ENCODE measurements at places on chromosomes 4 and X. TPM values are rescaled to one million over a fixed set of nuclear protein-coding genes. Genes with fewer than 3 reads are reported as not detected.

LARP1B gene
- total RNA-seq = 15.6 TPM

ADGRG4 gene
- total RNA-seq = not detected

NAA11 gene
- total RNA-seq = not detected

TRAPPC11 gene
- 38.2 TPM for total RNA-seq

F8A1 gene
- 12.7 TPM for total RNA-seq

DNA sequence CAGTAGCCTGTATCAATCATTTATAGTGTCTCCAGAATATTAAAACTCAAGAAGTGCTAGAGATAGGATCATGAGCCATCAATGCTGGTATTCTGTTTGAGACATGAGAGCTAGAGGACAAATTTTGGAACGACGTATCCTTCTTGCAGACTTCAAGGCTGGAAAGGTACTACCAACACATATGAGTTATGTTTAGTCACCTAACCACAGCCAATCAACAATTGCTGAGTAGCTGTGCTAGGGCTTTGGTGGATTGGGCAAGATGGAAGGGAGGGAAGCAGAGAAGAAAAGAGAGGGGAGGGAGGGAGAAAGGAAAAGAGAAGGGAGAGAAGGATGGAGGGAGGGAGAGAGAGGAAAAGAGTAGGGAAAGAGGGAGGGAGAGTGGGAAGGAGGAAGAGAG lies 21.6 kb upstream of the RAI2 start:
- no peak for DNase-seq

DNA sequence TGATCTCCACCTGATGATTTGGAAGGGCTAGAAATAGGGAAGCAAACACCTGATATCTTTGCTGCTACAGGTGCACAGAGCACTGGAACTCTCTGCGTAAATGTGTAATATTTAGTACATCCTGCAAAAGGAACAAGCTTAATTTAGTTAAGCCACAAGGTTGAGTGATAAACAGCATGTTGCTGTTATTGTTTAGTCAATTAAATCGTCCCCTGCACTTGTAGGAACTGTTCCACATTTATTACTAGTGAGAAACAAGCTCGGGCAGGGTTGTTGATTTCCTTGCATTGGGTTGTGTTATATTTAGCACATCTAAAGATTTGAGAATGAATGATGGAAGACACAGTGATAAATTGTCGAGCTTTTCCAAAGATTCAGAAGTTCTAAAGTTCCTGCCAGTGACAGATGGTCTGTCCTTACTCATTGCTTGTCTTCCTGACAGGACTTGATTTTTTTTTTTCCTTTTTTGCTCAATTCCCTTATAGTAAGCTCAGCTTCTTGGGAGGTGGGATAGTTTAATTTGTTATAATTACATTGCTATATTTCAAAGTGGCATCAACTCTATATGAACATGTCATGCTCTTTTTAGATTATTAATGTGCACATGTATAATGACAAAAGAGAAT lies 627.0 kb upstream of the ATOH1 start:
- no peak for DNase-seq

GRCh38 chrX:107831071-107831730 lies 5.5 kb downstream of the MID2 start:
- DNase-seq = no peak

DNA sequence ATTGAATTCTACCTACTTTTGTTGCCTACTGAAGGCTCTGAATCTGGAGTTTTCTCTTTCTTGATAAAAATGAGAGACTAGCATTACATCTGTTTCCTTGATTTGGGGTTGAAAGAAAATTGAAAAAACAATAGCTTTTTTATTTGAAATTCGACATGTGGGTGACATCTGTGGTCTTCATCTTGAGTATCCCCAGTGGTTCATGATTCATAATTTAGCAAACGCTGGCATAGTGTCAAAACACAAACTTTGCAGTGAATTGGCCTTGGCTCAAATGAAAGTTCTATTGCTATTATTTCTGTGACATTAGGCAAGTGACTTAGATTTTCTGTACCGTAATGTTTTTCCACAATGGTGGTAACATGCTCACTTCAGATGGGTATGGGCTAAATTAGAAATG lies 747.6 kb downstream of the PCDH7 start:
- DNase-seq = no peak

DNA sequence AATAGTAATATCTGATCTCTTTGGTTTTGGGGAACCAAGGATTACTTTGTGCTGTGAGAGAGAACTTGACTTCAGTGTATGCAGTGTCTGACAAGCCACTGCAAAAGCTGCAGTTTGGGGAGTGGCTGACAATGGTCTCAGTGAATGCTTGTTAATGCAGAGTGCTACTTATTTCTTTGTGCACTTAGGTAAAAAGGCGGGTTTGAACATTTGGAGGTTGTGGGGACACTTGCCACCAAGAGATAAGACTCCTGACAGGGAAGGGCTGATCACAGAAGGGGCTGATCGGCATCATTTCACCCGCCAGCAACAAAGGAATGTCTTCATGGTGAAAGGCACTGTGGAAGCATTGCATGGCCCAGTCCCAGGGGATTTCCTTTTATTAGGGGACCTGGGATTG lies 28.6 kb upstream of the USP46 start:
- DNase-seq = no peak

DNA sequence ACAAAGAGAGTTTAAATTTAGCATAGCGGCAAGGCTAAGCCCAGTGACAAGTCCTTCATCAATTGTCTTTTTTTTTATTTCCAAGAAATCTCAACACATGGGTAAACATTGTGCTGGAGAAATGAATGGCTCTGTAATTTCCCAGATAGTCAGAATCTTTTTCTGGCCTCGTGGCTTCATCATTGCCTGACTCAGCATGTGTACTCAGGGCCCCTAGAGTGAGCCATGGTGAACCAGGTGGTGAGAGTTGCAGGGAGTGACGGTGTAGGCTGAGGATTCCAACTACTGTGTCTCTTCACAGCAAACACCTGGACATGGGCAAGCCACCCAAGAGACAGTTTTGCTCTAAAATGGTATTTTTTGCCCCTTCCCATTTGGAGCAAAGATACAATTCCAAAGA lies 43.1 kb upstream of the UCP1 start:
- no peak for DNase-seq

- DNase-seq = no peak
Measured at GRCh38 chr4:105280338-105281123, 133.9 kb downstream of the TET2 start.

GRCh38 chrX:23792861-23793553 lies 10.0 kb downstream of the SAT1 start:
- no peak for DNase-seq

- no peak for DNase-seq
Measured at GRCh38 chrX:7889680-7890079, 37.5 kb downstream of the PNPLA4 start.

DNA sequence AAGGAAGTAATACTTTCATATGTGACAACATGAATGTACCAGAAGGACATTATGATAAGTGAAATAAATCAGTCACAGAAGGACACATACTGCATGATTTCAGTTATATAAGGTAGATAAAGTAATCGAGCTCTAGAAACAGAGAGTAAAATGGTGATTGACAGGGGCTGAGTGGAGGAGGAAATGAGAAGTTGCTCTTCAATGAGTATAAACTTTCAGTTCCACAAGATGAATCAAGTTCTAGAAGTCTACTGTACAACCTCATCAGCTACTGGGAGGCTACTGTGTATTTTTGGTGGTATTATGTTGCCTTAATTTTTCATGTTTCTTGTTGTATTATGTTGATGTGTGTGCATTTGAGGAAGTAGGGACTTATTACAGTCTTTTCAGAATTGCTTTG lies 270.9 kb upstream of the GRIA3 start:
- no peak for DNase-seq

- DNase-seq = no peak
Measured at GRCh38 chrX:118530219-118530911, 34.8 kb downstream of the DOCK11 start.

GRCh38 chrX:121733514-121733913 lies 686.1 kb downstream of the GLUD2 start:
- no peak for DNase-seq

GRCh38 chr4:25299476-25300203 lies 12.9 kb upstream of the ZCCHC4 start:
- DNase-seq = no peak

DNA sequence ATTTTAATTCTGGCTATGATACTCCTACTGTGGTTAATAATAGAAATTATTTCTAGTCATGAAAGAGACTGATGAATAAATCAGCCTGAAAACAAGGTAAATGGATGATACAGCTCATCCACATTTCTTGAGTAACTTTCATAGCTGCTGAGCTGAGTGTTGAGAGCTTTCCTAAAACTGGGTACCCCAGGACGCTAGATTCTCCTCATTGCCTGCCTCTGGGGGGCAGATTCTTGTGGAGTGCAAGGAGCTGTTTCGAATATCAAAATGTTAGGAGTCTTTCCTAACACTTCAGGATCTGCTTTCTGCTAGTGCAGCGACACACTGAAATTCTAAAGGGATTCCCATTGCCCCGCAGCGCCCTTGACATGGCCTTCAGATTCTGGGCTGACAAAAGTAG lies 2.1 kb downstream of the MND1 start:
- no peak for DNase-seq

- no peak for DNase-seq
Measured at GRCh38 chr4:47907089-47907646, 7.2 kb downstream of the NFXL1 start.

- DNase-seq = no peak
Measured at GRCh38 chr4:52837716-52838558, 24.2 kb upstream of the RASL11B start.

DNA sequence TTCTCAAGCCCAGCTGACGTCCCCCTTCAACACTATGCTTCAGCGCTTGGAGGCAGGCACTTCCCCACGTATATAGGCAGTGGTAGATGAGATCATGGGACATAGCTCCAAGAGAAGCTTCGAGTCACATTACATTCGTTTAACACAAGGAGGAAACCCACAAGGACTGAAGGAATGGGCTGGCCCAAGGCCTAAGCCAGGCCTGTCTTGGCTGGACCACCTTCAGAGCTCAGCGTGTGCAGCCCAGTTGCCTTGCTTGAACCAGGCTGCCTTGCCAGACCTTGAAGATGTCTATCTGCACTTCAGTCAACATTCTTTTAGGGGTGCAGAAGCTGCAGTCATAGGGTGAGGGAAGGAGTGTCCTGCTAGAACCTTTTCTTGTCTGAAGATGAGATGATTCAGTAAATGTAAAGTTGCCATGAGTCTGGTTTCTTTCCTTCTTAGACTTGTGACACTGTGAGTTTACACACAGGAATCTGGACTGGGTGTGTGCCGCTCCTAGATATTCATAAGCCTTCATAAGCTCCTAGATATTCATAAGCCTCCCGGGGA lies 144.1 kb upstream of the RBPJ start:
- no peak for DNase-seq

- DNase-seq = peak; percentile 8
Measured at GRCh38 chrX:136209016-136209738, 42.0 kb downstream of the MAP7D3 start.

DNA sequence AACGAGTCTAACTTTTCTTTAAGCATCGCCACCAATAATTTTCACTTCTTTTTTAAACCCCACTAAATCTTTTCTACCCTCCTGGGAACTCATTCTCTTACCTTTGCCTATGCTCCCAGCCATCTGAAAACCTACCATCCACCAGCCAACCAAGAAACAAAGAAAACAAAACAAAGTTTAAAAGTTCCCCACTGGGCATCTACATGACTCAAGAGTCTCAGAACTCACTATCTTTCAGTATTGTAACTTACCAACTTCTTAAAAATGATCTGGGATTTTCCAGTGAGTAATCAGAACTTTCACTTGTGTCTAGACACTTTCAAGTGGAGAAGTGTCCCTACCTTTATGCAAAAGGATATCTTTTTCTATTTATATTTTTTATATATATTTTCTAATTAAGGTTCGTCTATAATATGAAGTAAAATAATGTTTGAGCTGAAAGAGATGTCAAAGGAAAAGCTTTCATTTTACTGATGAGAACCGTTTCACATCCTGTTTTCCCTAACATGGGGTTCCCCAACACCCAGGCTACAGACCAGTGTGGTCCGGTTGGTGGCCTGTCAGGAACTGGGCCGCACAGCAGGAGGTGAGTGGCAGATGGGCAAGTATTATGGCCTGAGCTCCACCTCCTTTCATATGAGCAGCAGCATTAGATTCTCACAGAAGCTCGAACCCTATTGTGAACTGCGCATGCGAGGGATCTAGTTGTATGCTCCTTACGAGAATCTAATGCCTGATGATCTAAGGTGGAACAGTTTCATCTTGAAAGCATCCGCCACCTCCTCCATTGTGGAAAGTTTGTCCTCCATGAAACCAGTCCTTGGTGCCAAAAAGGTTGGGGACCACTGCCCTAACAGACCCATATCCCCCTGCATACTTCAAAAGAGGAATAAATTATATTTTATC lies 9.8 kb upstream of the TIGD2 start:
- DNase-seq = no peak

- no peak for DNase-seq
Measured at GRCh38 chr4:39802005-39802404, 104.1 kb downstream of the UBE2K start.

- DNase-seq = no peak
Measured at GRCh38 chrX:85052205-85052604, 48.5 kb downstream of the APOOL start.

DNA sequence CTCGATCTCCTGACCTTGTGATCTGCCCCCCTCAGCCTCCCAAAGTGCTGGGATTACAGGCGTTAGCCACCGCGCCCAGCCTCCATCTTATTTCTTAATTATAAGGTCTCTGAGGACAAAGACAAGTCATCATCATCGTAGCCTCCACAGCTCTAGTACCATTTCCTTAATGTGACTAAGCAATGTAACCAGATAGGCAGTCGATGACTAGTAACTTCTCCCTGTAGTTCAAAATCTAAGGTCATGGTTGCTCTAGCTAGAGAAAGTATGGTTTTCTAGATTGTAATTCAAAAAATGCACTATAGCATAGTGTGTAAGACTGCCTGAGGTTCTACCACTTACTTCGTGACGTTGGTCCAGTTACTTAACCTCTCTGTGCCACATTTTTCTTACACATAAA lies 6.9 kb downstream of the SLC39A8 start:
- no peak for DNase-seq

DNA sequence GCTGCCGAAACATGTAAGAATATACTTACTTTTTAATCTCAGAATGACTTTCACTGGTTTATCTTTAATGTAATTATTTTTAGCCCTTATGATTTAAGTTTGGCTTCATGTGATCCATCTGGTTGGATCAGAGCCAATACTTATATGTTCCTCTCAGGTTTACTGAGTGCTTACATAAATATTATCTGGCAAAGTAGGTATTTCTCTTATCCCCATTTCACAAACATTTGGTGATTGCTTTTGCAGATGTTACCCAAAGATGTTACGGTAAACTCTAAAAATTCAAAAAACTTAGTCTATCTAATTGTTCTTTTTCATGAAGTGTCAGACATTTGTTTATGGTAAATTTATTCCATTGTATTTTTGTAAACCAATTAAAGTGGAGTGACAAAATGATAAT lies 115.0 kb upstream of the TLL1 start:
- DNase-seq = no peak

All from neural crest cell (in vitro differentiated cells).